Stimulated activated CD8-positive, alpha-beta memory T cell treated with anti-CD3 and anti-CD28 coated beads, Interleukin-7, amount 100 ng/mL, for 1 hour (primary cell): ENCODE measurements at places on chromosomes 5 and 9.
A peak's percentile ranks its signal among the peaks of the same experiment; 100 is the strongest.

- DNase-seq: no peak
Measured at GRCh38 chr9:121443981-121444380, 55.7 kb downstream of the GGTA1 start.

- no peak for DNase-seq
Measured at GRCh38 chr9:112569186-112569585, 82.6 kb downstream of the KIAA1958 start.

GRCh38 chr9:23447166-23447565 is 378.9 kb downstream of the ELAVL2 start:
- DNase-seq: no peak

- no peak for DNase-seq
Measured at GRCh38 chr9:70902692-70903131, 218.7 kb downstream of the TRPM3 start.

DNA sequence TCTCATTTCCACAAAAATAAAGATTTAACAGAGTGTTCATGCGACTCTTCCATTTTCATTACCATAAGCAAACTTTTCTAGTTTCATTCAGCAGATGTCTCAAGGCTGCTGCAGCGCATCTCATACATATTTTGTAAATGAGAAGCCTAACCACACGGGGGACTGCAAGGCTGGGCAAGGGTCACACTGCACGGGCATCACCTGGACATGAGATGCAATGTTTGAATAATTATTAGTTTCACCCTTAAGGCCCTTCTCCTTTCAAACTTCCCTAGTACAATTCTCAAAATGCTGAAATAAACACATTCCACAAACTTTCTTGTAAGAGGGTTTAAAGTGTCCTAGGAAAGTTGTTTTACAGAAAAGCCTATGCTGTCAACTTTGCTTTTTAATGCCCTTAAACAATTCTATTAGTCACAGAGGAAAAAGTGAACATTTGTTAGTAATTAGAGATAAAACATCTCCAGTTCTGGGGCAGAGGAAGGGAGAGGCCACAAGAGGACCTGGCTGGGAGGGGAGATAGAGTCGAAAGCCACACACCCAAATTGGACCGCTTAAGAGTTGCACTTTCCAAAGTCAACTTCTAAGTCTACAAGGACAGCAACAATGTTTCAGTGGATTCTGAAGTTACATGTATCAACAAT is 1.3 kb downstream of the DENND1A start:
- no peak for DNase-seq

DNA sequence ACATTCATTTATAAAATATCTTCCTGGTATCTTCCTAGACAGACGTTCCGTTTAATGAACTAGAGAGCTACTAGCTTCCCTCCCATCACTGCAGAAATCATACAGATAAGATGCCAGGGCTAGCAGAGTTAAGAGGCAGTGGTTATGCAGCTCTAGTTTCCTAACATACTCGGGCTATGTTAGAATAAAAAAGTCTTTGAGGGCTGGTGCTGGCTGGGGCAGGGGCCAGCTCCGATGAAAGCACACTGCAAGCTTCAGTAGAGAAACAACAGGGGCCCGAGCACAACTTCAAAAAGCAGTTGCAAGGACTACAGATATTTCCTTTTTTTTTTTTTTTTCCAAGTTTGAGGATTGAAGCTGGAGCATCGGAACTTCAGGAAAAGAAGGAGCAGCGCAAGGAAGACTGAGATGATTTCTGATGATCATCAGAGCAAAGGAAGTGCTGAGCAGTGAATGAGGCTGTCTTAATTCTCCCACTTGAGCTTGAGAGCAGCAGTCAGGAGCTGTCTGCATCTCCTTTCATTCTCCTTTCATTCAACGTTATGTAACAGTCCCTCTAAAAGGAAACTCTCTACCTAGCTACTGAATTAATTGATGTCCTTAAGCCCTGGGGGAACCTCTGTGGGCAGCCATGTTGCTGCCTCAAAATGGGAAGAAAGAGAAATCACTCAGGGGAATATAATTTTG is 47.6 kb upstream of the ADCY2 start:
- no peak for DNase-seq

DNA sequence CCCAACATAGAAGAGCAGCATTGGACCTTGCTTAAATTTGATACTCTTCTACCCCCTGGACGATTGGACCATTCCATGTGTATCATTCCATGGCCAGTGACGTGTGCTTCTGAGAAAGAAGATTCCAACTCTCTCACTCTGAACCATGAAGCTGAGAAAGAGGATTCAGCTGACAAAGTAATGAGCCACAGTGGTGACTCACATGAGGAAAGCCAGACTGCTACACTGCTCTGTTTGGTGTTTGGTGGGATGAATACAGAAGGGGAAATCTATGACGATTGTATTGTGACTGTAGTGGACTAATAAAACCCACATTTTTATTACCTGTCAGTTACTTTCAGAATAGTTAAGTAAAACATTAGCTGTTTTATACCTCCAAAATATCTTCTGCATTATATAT is 7.5 kb downstream of the HSPA5 start:
- DNase-seq: no peak

- no peak for DNase-seq
Measured at GRCh38 chr9:77763566-77763965, 115.4 kb upstream of the GNA14 start.

- DNase-seq: no peak
Measured at GRCh38 chr5:179146277-179146676, 86.1 kb downstream of the ZNF354C start.

GRCh38 chr9:101691657-101692056 is 46.8 kb downstream of the GRIN3A start:
- no peak for DNase-seq

GRCh38 chr9:120413121-120414048 is 166.6 kb downstream of the CDK5RAP2 start:
- no peak for DNase-seq

DNA sequence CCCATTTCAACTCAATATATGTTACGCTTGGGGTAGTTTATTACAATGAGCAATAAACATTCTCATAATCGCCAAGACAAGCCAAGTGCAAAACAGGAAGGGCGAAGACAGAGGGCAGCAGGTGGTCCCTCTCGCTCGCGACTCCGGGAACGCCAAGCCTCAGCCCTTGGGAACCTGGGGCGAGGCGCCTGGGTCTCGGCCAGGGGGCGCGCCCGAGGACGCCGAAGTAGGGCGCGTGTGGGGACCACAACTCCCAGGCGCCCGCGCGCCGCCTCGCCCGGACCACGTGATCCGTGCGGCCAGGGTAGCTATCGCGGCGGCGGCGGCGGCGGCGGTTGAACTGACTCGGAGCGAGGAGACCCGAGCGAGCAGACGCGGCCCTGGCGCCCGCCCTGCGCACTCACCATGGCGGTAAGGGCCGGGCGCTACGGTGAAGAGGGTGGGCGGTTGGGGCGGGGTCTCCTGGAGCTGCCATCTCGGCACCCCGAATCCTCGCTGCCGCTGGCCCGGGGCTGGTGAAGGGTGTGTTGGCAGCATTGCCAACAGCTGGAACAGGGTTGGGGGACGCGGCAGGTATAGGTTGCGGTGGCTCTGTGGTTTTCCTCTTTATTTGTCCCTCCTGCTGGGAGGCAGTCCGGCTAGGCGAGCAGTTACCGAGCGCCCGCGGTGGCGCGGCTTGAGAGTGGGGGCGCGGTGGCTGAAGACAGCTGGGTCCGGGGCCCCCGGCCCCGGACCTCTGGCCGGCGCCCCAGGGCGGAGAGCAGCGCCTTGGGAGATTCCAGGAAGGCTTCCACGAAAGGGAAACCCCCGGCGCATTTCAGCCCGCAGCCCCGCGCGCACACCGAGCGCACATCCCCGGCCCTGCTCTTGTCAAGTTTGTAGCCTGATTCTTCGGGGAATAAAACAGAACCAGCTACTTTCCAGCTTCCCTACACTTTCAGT is at the start of gene SLC31A2:
TSS of gene SLC31A2 (plus strand) at position 338 of the 942 bp plus-strand sequence. CDS start at position 406, 68 bp downstream.
- peak; percentile 75 for DNase-seq

- DNase-seq: no peak
Measured at GRCh38 chr5:145681216-145681615, 153.9 kb downstream of the PRELID2 start.

DNA sequence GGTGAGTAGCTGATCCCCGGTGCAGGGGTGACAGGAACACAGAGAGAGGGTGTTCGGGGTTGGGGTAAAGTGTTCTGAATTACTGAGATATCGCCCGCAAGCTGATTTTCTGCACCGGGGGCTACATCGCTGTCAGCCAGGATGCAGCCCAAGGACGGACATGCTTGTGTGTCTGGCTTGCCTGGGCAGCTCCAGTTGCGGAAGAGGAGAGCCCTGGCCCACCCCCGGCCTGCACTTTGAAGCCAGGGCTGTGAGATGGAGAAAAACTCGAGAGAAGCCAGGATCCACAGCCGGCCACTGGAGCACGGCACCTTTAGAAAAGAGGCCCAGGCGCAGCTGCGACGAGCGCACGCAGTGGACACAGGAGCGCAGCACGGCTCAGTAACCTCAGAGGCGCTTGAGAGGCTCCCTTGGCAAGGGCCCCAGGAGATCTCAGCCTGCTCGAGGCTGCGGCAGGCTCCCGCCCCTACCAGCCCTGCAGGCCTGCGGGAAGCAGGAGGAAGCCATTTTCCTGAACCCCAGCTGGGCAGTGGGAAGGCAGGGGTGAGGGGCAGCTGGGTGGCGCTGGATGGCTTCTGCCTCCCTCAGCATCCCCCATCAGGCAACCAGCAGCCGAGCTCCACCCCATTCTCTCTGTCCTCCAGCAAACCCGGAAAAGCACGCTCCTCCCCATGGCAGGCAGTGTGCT is 59.2 kb downstream of the C9orf50 start:
- no peak for DNase-seq

- no peak for DNase-seq
Measured at GRCh38 chr5:103469288-103470040, 93.1 kb downstream of the NUDT12 start.

- no peak for DNase-seq
Measured at GRCh38 chr5:103587185-103587748, 24.7 kb upstream of the NUDT12 start.

DNA sequence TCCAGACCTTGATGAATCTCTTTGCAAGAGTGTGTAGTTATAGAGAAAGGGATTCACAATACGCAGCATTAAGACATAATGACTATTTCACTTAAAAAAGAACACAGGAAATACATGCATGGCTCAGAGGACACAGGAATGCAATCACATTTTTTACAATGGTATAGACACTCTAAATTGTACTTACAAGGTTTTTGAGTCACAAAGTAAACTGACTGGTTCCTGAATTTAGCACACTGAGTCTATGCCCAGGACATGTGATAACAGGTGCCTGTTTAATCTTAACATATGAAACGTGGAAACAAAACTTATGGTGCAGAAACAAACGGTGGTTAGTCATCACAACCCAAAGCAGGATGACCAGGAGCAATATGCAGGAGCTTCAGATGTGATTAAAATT is 6.7 kb downstream of the EPB41L4A start:
- no peak for DNase-seq
